ENCODE measurements at places on chromosomes 4 and X. TPM values are rescaled to one million over a fixed set of nuclear protein-coding genes. Genes with fewer than 3 reads are reported as not detected.

XPNPEP2 gene
- total RNA-seq = not detected

KLHL13 gene
- 0.61 TPM for total RNA-seq

BCORL1 gene
- total RNA-seq = 13.5 TPM

GRCh38 chr4:89069481-89069880, 12.5 kb upstream of the FAM13A start:
- DNase-seq = no peak

DNA sequence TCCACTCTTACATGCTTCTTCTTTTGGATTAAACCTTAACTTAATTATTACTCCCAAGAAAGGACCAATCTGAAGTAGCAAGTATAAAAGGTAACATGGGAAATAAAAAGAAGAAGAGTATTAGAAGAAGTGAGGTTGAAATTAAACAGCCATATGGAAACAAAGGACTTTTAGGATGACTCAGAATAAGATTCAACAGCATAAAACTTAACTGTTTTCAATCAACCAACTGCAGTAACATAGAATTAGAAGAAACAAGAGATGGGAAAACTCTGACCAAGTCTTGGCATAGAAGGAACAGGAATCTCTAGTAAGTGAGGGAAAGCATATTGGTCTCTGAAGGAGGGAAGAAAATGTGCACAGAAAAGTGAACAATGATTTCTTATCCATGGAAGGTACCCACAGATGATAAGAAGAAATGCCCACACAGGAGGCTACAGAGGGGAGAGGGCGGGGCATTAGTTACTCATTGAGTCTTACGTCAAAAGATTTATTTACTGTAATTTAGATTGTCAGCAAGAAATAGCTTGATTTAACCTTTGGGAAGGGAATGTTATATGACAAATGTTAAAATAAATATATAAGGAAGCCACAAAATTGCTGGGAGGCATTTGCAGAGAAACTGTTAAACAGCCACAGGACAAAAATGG, 177.3 kb downstream of the BANK1 start:
- DNase-seq = no peak

DNA sequence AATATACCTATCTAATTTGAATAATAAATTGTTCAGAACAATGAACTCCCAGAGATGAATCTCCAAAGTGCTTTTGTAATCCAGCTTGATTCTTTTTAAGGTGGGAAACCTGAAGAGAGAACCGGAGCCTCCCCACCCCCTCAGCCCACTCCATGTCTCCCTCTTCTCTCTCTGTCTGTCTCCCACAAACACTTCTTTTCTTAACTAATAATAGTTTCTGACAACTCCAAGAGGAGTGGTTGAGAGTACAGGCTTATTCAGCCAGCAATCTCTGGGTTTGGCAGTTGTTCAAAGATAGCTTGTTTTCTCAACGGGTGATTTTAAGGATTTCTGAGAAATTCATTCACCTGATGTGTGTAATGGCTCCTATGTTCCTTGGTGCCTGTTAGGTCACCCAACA, 23.4 kb downstream of the PPP4R3C start:
- DNase-seq = no peak

ADAMTS3 gene
- total RNA-seq = not detected

REELD1 gene
- total RNA-seq = 1.4 TPM

DNA sequence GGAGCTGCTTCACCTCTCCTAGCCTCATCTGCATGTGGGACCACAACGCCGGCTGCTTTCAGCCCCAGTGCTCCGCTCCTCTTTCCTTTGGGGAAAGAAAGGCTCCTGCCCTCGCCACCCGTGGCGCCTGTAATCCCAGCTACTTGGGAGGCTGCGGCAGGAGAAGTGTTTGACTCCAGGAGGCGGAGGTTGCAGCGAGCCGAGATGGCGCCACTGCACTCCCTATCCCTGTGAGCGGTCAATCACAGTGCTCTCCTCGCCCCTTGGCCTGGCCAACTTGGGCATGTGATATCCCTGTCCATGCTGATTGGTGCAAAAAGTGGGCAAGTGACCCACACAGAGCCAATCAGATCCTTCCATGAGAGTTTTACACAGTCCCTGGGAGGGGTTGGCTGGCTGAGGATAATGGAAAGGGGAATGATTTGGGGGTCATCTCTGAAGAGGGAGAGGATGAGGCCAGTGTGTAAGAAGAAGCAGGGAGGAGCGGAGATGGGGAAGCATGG, 56.2 kb downstream of the WFS1 start:
- DNase-seq = no peak

PRSS12 gene
- total RNA-seq = not detected

DNA sequence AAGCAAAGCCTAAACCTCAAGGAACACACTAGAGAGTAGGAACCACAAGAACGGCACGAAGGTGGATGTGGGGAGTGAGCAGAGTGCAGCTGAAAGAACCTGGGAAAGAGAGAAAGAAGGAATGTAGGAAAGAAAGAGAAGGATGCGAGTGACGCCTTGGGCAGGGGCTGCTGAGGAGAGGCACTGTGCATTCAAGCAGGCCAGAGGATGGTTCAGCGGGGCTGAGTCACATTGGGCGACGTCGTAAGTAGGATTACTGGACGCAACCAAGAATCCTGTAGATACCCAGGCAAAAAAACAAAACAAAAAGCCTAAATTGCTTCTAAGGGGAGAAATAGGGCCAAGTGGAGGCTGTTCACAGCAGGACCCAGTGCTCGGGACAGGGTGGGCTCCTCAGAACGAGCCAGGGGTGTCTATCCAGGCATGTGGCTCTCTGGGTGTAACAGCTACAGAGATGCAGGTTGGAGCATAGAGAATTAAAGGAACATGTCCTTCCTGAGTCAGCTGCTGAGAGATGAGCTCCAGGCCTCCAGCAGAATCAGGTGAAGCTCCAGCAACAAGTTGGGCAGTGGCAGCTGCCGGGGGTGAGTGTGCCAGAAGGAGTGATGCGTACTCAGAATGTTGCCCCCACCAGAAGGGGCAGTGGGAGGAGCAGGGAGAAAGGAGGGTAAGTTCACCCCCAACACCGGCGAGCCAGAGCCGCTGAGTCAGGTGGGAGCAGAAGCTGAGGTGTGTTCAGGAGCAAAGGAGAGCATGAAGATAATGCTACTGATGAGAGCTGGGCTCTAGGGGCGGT, 38.6 kb downstream of the NELFA start:
- no peak for DNase-seq

DNA sequence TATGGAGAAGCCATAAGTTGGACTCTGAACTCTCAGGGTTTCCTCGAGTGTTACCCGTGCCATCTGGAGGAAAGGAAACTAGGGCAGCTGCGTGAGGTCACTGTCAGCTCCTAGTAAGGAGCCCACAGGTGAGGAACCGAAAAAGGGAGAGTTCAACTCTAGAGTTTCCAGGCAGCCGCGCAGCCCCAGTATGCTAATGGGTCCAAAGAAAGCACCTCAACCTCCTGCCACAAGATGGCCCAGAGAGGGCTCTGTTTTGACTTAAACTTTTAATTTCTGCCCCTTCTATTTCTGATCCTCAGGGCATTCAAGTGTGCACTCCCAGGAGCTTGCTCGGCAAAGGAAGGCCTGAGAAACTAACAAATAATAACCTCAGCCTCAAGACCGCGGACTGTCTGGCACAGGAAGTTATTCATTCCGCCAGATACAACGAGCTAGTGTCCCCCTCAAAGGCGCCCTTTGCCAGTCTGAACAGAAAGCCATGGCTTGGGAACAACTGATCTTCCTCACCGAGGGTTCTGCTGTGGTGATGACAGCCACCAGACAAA, 13.9 kb downstream of the SCARB2 start:
- no peak for DNase-seq

DNA sequence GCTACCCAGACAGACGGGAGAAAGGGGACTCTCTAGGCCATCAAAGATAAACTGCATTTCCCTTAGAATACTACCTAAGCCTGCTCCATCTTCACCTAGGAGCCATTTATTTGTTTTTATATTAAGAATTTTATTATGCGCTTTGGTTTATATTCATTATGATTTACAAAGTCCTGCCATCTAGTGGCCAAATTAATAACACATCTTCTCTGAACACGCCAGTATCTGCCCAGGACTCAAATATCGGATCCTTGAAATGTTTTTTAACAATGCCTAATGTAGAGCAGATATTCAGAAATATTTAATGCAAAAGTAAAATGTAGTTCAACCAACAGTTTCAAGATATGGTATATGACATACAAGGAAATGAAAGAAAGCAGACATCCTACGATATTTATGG, 20.8 kb upstream of the PRPS2 start:
- no peak for DNase-seq

GRCh38 chr4:69497076-69497475, 1.4 kb upstream of the UGT2B4 start:
- DNase-seq = no peak

- DNase-seq = no peak
Observed at GRCh38 chr4:102501447-102501696, 213 bp downstream of the NFKB1 start.

CD40LG gene
- 23.8 TPM for total RNA-seq

CT45A5 gene
- total RNA-seq = not detected

- DNase-seq = no peak
Observed at GRCh38 chrX:40240844-40241243, 143.1 kb upstream of the BCOR start.

DNA sequence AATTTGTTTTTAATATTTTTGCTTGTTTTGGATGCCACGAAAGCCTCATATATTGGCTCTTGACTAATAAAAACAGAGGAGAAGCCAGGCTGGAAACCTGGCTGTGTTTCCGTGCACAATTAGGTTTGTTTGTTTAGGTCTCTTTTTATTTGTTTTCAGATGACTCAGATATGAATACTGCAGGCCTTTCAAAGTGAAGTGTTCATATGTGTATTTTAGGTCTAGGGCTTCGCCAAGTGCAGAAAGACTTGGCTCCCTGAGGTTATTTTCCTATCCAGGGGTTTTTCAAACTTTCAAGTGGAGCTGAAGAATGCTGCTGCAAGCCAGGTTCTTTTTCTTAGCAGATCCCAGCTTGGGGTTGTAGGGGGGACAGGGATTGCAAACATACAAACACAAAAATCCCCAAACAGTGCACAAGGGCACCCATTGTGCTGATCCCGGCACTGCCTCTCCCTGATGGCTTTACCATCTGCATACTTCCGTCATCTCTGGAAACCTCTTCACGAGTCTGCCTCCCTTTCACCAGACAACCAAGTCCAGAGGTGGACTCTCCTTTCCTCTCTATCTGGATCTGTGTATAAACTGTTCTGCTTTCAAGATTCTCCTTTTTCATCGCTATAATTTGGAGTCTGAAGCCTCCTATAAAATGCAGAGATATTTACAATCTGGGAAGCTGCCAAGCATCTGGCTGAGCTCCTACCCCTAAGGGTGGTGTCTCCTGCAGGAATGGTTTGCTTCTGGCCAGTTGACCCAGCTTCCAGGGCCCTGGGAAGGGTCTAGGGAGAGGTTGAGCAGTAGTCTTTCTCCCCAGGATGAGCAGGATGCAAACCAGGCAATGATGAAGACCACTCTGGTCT, 108.6 kb downstream of the SMIM20 start:
- no peak for DNase-seq

DNA sequence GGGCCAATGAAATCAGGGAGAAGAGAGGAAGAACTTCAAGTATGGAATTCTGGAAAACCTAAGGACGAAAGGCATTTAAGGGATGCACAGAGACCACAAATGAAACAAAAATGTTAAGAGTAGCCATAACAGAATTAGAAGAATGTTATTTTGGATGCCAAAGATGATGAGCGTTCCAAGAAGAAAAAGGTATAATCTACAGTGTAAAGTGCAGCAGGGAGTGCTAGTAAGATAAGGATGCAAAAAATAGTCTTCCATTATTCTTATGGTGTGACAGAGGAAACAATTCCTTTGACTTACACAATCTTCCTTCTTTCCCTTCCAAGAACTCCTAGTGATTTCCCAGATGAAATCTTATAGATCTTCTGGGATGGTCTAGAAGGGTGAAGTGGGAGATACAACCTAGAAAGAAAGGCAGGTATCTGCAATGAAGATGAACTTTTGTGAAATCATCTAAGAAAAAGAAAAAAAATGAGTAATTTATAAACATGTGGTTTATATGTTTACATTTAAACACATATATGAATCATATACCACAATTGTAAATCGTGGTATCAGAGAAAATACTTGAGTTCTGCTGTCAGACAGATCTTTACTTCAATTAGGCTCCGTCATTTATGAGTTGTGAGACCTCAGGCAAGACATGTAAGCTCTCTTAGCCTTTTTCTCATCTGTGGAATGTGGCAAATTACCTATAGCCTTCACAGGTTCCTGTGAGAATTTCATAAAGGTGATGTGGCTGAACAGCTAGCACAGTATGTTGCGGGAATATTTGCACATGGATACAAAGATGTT, 8.1 kb downstream of the MORF4L2 start:
- DNase-seq = no peak

TMSB15A gene
- not detected for total RNA-seq

- no peak for DNase-seq
Observed at GRCh38 chr4:142933207-142933606, 87.1 kb upstream of the INPP4B start.

- DNase-seq = no peak
Observed at GRCh38 chrX:68018248-68019203, 414.8 kb downstream of the OPHN1 start.

DNA sequence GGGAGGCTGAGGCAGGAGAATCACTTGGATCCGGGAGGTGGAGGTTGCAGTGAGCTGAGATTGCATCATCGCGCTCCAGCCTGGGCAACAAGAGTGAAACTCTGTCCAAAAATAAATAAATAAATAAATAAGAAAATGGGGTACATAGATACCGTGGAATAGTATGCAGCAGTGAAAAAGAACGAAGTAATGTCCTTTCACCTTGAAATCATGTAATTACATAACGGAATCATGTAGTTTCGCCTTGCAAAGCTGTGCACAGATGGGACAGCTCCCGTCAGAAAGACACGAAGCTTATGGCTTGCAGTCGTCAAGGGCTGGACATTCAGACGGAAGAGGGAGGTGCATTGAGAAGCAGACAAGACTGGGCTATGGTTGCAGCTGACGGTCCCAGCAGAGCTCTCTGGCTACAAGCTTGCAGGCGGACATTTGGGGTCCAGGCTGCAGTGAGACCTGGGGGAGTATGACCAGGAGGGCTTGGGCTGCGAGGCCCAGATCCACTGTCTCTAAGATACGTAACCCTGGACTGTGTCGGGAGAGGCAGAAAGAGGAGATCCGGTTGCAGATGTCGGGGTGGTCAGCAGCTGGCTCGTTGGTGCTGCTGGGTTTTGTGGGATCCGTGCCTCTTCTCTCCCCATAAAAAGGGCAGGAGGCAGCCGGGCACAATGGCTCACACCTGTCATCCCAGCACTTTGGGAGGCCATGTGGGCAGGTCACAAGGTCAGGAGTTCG, 6.2 kb upstream of the P2RY8 start:
- DNase-seq = no peak

GRCh38 chrX:68830419-68831404, 1.9 kb downstream of the EFNB1 start:
- no peak for DNase-seq

All from T-cell (primary cell).